GM13977 (cell line): ENCODE measurements at places on chromosomes 11 and 22.

- DNase-seq, result no peak
Observed at GRCh38 chr11:69066122-69067112, 17.7 kb downstream of the TPCN2 start.

DNA sequence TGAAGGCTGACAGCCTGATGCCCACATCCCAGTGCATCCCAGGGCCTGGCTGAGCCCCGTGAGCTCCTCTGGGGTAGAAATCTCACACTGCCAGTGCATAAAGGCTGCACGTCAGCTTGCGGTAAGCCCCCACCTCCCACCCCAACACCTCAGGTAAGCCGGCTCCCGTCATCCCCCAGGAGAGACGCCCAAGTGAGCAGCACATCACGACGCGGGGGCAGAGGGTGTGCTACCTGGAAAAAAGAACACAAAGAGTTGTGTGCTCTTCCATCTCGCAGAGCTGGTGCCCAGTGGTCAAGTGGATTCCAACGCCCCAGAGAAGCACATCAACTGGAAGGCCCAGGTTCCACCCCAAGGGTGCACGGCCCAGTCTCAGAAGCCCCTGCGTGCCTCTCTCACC lies 50.0 kb downstream of the IGSF9B start:
- no peak for DNase-seq

GRCh38 chr11:7533199-7534041 lies 19.6 kb downstream of the PPFIBP2 start:
- DNase-seq, result no peak

GRCh38 chr11:77994434-77995362 lies at the start of gene INTS4:
TSS of gene INTS4 (minus strand) at chr11:77994668. CDS start at chr11:77994643, 25 bp downstream.
- DNase-seq, result peak; percentile 90

DNA sequence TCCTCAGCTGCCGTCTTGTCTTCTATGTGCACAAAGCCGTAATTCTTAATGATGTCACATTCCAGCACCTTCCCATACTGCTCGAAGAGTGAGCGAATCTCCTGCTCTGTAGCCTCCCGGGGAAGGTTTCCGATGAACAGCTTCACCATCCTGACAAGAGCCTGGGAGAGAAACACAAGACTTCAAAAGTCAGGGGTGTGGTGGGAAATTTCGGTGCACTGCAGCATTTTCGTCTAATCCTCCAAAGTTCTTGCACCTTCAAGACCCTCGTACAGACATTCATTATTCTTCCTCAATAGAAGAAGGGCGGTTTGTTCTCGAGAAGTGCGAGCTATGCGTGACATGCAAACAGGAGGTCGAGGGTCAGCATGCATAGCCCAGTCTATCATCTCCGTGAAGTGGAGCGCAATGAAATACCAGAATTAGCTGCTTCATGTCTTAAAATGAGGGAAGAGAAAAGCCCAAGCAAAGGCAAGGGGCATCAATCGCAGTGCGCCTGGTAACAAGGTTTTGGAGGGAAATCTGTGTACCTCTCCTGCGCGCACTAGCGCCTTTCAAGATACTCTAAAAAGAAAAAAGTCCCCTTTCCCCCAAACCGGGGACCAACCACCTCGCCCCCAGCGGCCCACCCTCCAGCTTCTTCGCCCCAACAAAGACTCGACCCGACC lies 622 bp downstream of the RBM4B start:
- no peak for DNase-seq

DNA sequence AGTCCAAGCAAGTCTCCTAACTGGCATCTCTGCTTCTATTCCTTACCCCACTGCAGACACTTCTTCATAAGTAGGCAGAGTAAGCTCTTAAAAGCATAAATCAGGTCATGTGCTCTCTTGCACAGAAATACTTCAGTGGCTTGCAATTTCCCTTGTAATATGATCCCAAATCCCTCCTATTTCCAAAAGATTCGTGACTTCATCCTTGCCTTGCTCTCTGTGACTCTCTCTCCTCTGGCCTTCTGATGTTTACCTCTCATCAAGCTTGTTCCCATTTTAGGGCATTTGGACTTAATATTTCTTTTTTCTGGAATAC lies 37.4 kb upstream of the NCR3LG1 start:
- DNase-seq, result no peak

DNA sequence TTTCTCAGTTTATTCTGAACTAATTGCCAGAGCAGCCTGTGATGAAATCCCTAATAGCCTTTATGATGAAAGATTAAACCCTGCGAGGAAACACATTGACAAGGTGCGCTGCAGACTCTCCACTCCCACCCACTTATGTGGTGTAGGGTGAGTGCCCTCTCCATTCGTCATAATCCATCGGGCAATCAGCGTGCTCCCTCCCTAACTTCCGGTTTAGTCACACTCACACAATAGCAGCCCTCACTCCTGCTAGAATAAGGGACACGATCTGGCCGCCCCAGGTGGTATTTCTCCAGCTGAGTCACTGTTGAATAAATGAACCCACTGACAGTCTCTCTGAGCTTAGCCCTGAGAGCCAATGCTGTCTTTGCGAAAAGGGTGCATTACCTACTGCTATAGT lies 188.3 kb downstream of the OPCML start:
- no peak for DNase-seq

- DNase-seq, result no peak
Observed at GRCh38 chr22:35783943-35784614, 66.4 kb downstream of the APOL5 start.

GRCh38 chr11:1927848-1928469 lies 8.5 kb downstream of the TNNT3 start:
- no peak for DNase-seq

DNA sequence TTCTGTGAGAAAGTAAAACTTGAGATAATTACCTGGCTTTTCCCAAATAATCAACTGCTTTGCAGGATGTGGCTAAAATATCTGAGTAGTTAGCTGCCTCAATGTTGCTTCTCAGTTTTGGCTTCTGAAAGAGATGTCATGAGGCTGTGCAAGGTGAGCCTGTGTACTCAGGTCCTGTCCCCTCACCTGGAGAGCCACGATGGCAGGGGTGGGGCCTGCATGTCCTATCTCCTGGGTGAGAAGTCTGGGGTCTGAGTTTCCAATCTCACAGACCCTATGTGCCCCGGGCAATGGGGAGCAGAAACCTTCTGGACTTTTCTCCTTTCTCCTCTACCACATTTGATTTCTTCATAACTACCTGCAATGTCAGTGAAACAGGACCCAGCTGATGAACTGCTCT lies 338.6 kb upstream of the B3GAT1 start:
- no peak for DNase-seq

GRCh38 chr22:50455201-50455600 lies 19.6 kb downstream of the SBF1 start:
- DNase-seq, result no peak

DNA sequence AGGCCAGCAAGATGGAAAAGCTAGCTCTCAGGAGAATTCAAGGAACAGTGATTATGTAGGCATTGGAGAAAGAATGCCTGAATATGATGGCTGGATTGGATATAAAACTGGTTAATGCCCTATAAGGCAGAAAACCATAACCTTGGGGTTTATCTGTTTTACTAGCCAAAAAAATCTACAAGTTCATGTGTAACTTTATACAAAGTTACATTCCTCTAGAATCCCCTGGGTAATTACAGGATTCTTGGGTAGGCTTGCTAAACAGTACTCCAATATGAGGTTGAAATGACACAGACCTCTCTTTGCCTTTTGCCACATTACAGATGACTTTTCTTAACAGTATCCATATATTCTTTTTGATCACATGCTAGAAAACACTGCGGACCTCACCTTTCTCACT lies 26.0 kb downstream of the TSPAN18 start:
- DNase-seq, result no peak

DNA sequence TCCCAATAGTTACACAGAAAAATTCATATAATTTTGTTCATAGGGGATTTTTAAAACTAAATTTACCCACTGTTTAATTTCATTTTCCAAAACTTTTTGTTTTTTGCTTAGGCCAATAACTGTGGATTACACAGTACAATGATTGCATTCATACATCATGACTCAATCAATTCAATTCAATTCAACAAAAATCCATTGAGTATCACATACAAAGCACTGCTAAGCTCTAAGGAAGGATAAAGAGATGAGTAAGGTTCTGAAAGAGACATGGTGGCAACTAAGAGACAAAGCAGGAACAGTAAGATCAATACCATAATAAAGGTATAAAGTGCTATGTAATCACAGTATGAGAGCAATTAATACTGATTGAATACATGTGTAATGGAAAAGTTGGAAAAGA lies 9.4 kb upstream of the LAYN start:
- DNase-seq, result no peak

- no peak for DNase-seq
Observed at GRCh38 chr22:47189056-47189916, 426.8 kb downstream of the TBC1D22A start.

DNA sequence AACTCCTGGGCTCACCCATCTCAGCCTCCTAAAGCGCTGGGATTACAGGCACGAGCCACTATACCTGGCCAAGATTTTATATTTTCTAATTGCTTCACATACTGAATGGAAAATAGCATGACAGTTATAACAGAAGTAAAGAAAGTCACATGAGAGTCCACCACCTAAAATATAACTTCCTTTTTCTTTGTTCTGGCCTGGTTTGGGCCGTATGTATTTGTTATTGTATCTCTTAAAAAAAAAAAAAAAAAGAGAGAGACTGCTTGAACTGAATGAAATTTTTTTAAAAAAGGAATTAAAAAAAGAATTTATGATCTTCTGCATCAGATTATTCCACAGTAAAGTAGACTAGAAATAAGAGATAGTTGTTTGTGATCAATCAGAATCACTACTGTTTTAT lies 86.0 kb upstream of the GRIK4 start:
- no peak for DNase-seq
